ENCODE measurements at places on chromosomes 6 and 20. TPM values are rescaled to one million over a fixed set of nuclear protein-coding genes. Genes with fewer than 3 reads are reported as not detected.

DNA sequence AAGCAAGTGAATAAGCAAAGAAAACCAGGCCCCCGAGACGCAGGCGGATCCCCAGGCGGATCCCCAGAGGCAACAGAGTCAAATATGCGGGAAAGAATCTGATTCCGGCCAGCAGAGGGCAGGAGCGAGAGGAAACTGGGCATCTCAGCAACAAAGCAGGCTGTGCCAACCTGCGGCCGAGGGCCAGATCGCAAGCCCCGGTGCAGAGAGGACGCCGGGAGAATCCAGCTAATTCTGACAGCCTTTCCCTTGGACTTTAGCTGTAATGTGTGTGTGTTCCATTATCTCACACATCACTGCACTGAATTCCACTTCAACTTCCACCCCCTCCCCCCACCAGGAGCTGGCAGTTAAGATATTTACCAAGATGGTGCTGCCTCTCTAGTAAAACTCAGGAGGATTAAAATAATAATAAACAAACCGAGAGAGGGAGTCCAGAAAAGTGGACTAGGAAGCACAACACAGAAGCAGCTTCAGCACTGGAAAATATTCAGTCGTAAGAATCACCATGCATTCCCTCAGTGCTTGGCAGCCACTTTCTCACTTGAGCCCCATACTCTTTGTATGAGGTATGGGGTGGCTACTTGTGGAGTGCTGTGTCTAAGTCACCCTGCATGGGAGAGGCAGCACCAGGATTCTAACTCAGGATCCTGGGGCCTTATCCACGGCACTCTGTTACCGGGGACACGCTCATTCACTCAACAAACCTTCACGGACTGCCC lies 66.2 kb upstream of the SNX9 start:
- DNase-seq, result peak; percentile 79

The MAFB gene
- 7.9 TPM for polyA plus RNA-seq

The CRISP3 gene
- 2.4 TPM for polyA plus RNA-seq

The C20orf202 gene
- polyA plus RNA-seq, result 0.23 TPM

DNA sequence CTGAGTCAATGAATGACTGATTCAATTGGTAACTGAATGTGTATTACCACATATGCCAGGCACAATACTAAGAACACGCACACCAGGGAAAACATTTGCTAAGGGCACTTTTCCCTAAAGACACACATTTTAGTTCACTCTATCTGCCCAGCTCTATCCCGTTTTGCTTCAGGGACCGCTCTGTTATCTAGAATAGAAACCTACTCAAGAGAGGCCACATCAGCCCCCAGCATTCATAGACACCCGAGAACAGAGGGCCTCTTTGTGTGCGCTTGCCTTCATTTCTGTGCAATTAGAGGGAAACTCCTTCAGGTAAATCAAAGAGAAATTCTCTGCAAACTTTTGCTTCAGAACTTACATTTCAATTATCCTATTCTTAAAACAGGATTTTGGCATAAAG lies 50.3 kb downstream of the DZANK1 start:
- DNase-seq, result no peak

The LPA gene
- 0.15 TPM for polyA plus RNA-seq
